Fibroblast of gingiva (primary cell): ENCODE measurements at places on chromosomes 1 and 21.

DNA sequence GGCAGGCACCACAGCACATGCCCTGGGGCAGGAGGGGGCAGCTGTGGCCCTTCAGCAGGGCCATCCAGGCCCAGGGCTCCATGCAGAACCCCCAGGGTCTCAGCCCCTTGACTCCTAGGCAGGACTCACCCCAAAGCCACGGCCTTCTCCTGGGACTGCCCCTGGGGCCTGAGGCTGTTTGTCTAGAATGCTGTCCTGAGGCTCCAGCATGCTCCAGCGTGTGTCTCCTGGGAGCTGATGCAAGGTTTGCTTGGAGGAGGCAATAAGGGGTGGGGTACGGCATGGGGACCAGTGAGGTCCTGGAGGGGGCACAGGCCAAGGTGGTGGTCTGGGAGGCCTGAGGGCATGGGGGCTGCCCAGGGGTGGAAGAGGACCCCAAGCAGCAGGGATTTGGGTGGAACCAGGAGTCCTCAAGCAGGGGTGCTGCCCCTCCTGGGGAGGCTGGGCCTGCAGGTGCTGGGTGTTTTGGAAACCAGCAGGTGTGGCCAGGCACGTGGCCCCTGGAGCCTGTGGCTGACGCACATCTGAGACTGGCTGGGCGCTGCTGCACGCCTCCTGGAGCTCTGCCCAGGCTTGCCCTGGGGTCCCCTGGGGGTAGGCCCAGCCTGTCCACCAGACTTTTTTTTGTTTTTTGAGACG is 7.8 kb upstream of the CALML6 start:
- DNase-seq, result peak; percentile 39

DNA sequence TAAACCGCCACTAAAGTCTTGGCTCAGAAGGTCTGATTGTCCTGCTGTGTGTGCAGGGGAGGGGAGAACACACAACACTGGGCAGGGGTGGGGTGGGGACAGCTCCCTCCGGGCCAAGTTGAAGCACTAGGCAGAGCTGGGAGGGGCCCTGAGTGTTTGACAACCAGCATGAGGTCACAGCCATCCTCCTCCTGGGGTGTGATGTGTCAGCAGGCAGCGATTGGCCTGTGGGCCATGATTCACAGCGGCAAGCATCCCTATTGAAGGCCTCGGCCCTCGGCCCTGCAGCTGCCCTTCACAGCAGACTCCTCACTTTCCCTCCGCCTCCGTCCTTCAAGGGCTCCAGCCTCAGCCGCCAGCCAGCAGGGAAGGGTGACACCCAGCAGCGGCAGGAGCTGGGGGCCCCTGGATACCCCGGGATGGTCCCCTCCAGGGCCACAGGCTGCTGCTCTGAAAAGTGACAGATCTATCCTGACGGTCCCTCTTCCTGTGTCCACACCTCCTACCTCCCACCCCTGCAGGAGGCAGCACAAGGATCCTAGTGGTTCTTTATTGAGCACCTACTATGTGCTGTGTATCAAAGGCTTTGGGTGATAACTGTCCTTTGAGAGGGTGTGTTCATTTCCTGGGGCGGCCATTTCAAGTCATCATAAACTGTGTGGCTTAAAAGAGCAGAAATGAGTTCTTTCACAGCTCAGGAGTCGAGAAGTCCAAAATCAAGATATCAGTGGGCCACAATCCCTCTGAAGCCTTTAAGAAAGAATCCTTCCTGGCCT is 66.0 kb upstream of the SLC25A33 start:
- peak; percentile 84 for DNase-seq

GRCh38 chr1:87410776-87411480 is 82.2 kb downstream of the LMO4 start:
- DNase-seq, result peak; percentile 34

- no peak for DNase-seq
Observed at GRCh38 chr1:164977561-164977960, 379.0 kb downstream of the LMX1A start.

DNA sequence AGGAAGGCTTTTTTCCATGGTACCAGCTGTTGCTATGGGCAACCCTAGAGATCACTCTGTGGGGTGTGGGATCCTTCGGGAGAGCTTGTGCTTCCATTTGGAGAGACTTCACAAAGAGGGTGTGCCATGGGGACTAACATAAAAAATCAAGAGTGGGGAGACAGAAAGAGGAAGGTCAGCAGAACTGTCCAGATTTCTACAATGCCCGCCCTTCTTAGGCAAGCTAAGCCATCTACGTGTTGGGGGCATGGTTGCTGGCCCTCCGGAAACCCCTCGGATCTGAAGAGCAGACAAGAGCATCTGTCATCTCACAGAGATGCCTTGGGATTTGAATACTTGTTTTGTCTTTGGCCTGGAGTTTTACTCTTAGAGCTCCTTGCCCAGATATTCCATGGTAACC is 83.9 kb upstream of the ZNF648 start:
- no peak for DNase-seq

- no peak for DNase-seq
Observed at GRCh38 chr1:209624558-209625549, 27.4 kb downstream of the LAMB3 start.

DNA sequence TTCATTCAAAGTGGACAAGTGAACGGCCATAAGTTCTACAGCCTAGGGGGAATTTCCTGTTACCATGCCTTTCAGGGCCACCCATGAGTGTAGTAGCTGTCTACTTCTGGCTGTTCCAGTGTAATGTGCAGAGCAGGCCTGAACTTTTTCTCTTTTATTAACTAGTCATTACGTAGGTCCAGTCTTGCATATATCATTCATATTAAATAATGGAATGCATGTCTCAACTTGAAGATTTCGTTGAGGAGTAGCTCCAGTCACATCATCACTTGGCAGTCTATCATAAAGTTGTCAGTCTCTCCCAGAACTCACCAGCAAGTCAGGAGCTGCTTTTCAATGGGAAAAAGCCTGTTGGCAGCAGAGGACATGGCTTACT is 12.0 kb upstream of the GIPC2 start:
- no peak for DNase-seq

- peak; percentile 98 for DNase-seq
Observed at GRCh38 chr1:10980094-10980577, 32.3 kb upstream of the TARDBP start.

DNA sequence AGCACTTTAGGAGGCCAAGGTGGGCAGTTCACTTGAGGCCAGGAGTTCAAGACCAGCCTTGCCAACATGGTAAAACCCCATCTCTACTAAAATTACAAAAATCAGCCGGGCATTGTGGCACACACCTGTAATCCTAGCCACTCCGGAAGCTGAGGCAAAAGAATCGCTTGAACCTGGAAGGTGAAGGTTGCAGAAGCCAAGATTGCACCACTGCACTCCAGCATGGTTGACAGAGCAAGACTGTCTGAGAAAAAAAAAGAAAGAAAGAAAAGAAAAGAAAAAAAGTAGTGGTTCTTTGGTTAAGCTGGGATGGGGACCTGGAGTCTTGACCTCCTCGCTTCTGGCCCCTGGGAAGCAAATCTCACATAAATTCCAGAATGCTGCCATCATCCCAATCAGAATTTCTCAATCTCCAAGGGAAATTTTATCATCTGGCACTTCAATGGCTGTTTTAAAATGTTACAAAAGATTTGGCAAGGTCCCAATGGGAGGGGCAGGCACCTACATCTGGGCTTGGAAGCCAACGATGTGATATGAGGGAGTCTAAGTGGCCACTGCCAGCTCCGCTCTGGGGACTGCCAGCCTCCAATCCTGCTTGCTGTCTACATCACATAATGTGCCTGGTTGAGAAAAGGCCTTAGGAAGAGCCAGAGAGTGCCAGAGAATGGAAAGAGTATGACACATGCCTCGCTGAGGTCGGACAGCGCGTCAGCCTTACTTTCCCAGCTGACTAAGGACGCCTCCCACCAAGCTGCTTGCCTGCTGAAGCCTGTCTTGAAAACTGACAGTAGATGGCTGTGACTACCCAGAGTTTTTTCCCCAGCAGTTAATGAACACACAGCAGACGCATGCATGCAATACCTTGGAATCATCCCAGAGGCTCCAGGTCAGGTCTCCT is 42.1 kb upstream of the SRP9 start:
- DNase-seq, result peak; percentile 95

DNA sequence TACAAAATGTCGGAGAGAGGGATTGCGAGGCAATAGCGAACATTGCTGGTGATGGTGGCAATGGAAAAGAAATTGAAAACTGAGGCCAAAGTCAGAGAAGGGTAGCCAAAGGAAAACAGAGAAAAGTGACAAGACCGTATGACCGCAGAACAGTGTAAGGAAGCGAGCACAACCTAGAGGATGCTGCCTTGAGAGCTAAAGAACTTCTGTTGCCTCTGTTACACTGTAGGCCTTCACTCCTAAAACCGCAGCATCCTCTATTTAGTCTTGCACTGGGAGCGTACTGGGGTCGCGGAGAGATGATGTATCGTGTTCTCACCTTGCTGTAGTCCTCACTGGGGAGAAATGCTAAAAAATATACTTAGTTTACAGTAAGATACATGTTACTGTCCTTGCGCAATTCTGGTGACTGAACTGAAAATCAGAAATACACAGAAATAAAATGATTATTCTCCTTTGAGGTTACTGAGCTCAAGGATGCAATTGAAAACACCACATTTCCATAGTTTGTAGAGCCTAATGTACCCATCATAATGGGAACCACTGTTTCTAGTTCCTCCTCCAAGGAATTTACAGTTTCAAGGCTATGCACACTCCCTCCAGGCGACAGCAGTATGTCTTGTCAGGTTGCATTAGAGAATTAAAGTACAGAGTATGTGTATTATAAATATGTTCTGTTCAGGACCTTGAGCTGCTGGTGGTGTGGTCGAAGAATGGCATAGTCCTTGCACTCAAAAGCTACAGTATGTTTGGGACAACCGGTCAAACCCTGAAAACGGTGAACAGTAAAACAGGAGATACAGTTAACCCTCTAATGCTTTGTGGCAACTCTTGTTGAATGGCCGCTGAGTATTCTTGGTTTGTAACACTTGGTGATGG is 1.3 kb downstream of the NEK7 start:
- DNase-seq, result peak; percentile 32

DNA sequence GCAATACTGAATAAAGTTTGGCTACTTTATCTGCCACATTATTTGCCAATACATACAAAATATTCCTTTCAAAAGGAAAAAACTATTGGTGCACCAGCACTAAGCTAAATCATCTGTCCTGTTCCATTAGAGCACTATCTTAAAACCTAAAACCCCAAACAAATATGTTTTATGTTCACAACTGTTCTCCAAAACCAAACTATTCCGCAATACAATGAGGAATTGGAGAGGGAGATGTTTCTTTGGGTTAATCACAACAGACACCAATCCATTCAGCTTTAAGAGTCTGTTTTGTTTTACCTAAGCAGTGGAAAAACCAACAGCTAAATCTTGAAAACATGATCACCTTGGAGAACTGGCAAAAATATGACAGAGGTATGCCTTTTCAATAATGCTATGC is 85.1 kb downstream of the ZNF644 start:
- no peak for DNase-seq

DNA sequence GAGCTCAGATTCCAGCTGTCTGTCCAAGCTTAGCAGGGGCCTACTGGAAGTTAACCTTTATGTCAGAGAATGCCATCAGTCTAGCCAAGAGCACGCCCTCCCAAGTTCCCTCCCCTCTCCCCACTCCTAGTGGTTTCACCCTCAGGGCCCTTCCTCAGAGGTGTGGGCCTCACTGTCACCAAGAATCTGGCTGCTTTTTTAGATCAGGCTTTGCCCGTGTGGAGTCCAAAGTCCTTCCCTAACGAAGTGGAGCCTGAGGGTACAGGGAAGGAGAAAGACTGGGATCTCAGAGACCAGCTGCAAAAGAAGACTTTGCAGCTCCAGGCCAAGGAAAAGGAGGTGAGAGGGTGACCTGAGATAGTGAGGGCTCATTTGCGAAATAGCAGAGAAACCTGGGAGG is 4.1 kb downstream of the C1orf74 start:
- DNase-seq, result no peak

- DNase-seq, result no peak
Observed at GRCh38 chr21:23160914-23161313, 2162.7 kb downstream of the NCAM2 start.

GRCh38 chr1:5954964-5955363 is 37.3 kb downstream of the NPHP4 start:
- no peak for DNase-seq

GRCh38 chr1:205800981-205801703 is 11.9 kb downstream of the SLC41A1 start:
- DNase-seq, result no peak

GRCh38 chr1:80594013-80594412 is 1206.7 kb upstream of the ADGRL2 start:
- DNase-seq, result no peak

DNA sequence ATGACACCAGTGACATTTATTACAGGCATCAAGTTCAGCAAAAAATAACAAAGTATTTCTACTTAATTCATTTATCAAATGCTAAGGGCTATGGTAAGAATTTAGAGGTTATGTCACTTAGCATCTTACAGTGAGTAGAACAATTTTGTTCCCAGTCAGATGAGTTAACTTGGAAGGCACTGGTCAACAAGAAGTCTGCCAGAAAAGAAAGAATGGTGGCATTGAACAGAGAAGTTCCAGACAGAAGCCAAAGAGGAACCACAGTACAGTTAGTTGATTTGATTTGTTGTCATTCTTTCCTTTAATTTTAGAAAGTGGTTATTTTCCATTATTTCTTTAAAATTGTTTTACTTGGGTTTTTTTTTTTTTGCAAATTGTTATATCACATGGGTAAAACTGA is 232.2 kb upstream of the PKN2 start:
- no peak for DNase-seq

GRCh38 chr1:101769520-101769919 is 227.2 kb downstream of the OLFM3 start:
- DNase-seq, result no peak

DNA sequence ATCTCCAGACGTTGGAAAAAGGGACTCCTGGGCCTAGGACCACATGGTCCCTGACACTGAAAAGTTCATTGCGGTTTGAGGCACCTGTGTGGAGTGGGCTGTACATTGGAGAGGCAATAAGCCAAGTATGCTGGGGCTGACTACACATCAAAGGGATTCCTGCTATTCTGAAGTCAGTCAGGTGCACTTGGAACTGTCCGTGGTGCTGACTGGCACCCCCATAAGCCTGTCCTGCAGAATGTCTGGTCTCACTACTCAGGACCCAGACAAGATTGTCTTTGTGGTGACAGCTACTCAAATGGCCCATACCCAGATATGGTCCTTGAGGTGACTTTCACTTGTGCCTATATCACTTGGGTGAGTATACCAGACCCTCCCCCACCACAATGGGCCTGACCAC is 150.6 kb downstream of the RWDD3 start:
- DNase-seq, result no peak
